ENCODE measurements at places on chromosomes 12 and 14.
A peak's percentile ranks its signal among the peaks of the same experiment; 100 is the strongest.

GRCh38 chr14:55752580-55753390, 172.8 kb downstream of the KTN1 start:
- no peak for DNase-seq

DNA sequence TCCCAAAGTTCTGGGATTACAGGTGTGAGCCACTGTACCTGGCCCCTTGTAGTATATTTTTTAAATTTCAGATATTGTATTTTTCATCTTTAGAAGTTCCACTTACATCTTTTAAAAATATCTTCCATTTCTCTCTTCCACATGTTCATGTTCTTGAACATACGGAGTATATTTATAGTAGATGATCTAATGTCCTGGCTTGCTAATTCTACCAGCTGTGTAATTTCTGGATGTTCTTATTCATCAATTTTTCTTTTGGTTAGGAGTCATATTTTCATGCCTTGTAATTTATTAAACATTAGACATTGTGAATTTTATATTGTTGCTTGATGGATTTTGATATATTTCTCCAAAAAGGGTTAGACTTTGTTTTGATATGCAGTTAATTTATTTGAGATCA, 30.8 kb downstream of the NTN4 start:
- no peak for DNase-seq

DNA sequence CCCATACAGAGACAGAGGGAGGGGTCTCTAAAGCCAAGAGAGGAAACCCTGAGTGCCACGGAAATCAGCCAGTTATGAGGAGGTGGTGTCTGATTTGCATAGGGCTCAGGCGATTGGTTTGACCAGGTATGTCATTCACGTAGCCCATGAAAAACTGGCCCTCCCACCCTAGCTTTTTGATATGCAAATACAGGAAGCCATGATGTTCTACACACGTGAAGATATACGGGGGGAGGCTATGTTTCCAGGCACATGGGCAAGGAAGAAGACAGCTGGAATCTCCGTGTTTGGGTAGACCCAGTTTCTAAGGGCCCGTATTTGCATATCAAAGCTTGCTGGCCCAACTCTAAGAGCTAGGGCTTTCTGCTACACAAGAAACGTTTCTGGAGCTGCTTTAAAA, 717.8 kb upstream of the SEL1L start:
- no peak for DNase-seq

DNA sequence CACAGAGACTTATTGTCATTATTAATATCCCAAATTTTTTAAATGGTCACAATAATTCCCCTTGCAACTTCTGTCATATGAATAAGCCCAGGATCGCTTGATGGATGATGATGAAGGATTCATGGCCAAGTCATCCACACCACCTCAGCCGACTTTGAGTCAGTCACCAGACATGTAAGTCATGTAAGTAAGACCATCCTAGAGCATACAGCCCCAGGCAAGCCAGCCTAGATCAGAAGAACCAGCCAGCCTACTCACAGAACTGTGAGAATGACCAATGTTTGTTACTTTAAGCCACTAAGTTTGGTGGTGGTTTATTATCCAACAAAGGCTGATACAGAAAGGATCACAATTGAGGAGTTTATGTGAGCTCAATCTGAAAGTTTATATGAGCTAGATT, 341.8 kb downstream of the NRXN3 start:
- no peak for DNase-seq

GRCh38 chr12:52575256-52575655, 1.6 kb upstream of the KRT74 start:
- no peak for DNase-seq

DNA sequence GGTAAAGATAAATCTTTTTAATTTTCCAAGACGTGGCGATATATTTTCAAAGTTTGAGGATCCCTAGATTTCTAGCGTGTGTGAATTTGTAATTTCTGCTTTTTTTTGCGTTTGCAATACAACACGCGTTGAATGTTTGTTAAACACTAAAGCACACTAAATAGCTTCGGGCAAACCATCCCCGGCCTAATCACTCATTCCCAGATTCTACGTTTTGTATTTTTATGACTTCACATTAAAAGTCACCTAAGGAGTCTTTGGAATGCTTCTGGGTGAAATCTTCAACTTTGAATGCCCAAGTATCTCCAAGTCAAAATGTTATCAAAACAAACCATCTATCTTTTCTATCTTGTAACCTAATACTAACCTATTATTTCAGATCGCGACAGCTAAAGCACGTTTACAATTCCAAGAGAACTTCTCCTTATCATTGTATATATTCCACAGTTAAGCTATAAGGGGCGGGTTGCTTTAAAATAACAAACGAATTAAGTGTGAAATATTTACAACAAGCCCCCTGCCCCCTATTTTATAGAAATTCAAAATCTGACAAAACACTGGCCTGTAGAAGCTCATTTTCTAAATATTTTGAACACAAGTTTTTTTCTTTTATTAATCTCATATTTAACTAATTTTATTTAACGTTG, 1.1 kb downstream of the ALX1 start:
- no peak for DNase-seq

- no peak for DNase-seq
Observed at GRCh38 chr14:61419201-61419600, 97.8 kb downstream of the PRKCH start.

- DNase-seq, result no peak
Observed at GRCh38 chr12:74382983-74383382, 154.7 kb upstream of the ATXN7L3B start.

- DNase-seq, result no peak
Observed at GRCh38 chr12:47843226-47843980, 23.7 kb upstream of the HDAC7 start.

DNA sequence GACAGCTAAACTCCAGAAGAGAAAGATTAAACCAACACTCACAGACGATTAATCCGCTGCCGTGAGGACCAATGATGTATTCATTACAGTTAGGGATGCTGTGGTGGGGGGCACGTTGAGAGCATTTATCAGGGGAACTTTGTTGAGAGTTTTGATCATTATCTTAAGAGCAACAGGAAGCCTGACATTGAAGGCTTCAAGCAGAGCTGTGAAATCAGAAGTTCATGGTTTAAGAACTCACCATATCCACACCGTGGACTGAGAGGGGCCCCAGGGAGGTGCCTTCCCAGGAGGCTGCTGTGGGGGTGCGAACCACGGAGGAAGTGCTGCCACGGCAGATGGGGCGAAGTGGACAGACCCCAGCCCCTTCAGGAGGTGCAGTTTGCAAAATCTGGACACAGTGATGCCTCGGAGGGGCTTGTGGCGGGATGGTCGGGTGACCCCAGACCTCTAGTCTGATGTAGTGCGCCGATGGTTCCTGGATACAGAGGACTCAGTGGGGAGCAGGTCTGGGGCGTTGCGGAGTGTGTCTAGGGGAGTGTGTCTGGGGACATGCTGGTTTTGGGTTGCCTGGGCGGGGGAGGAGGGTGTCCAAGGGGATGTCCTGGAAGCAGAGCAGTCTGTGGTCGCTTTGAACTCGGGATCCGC, 73.0 kb downstream of the DIO3 start:
- DNase-seq, result no peak

- DNase-seq, result no peak
Observed at GRCh38 chr12:66329941-66330340, 27.6 kb downstream of the HELB start.

DNA sequence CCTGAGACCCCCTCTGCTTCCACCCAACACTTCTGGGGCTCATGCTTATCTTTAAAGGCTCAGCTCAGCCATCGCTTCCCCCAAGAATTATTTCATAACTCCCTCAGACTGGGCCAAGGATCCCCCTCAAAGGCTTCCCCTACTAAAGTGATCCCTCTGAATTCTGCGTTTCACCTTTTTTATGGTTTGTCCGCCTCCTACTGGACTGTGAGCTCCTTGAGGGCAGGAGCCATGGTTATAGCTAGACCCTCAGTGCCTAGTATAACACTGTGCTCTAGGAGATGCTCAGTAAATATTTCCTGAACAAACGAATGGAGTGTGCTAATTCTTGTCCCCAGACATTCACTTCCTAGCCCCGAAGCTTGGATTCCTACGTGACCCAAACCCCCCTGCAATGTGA, 20.5 kb upstream of the SRRM4 start:
- DNase-seq, result no peak

- DNase-seq, result no peak
Observed at GRCh38 chr12:131942671-131943070, 7.1 kb upstream of the EP400 start.

- DNase-seq, result no peak
Observed at GRCh38 chr12:50529345-50529744, 24.6 kb downstream of the DIP2B start.

GRCh38 chr12:42128327-42128726, 16.3 kb downstream of the GXYLT1 start:
- no peak for DNase-seq

- DNase-seq, result no peak
Observed at GRCh38 chr12:10159280-10159679, 12.7 kb downstream of the OLR1 start.

- no peak for DNase-seq
Observed at GRCh38 chr12:88556213-88556774, 24.0 kb downstream of the KITLG start.

DNA sequence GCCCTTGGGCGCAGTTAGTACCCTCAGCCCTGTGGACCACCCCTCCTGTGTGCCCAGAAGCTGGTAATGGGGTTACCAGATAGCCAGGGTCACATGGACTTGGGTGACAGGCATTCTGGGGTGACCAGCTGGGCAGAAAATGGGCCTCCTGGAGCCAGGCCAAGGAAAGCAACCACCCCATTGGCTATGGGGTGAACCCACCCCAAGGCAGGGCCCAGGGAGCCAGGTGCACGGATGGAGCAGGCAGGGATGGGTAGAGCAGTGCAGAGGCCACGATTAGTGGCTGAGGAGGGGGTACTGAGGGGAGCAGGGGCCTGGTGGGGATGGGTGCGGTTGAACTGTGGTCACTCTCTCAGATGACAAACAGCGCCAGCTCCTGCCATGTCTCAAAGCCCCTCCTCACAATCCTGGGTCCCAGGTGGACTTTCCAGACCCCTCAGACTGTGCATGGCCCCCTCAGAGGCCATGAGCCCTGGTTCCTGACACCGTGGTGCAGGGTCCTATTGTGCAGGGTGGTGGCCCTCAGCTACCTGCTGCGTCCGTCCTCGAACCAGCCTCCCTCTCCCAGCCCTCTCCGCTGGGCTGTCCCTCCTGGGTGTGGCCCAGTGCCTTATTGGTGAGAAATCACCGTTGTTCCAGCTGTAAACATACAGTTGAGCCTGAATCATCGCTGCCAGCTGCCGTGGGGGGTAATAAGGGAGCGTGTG, 23.4 kb upstream of the BEGAIN start:
- DNase-seq, result no peak

DNA sequence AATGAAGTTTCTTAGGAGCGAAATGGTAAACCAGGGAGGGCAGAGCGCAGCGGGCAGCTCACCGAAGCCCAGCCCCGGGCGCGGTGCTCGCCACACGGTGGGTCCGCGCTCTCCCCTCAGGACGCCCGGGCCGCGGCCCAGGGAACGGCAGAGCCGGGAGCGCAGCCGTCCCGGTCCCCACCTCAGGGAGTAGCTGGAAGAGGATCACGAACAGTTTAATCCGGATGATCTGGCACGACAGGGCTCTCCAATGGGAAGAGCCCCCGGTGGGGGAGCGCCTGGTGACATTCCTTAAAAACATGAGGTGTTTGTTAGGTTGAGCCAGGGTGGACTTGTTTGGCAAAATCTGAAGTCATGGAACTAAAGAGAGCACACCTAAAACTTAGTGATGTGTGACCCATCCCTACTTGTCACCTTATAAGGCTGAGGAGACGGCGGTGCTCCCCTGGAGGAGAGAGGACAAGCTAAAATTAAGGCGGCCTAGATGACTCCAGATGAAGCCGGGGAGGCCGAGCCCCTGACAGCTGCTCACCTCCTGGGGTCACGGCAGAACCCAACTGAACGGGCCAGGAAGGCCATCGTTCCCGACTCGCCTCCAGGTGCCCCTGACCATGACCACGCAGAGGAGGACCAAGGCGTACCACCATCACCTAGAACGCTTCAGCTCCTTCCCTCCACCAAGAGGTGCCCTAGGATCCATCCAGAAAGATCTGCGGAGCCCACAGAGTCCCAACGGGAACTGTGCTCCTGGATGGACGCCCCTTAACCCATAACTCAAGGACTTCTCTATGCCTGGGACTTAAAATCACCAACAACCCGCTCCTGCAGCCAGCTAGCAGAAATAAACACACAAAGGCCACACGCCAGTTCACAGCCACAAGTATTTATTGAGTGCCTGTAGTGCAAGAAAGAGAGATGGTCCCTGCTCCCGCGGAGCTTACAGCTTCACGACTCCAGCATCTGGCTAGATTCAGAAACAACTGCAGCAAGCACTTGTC, 866 bp upstream of the PITPNM2 start:
- DNase-seq, result no peak

GRCh38 chr12:44248436-44248835, 412.6 kb downstream of the TMEM117 start:
- no peak for DNase-seq

- no peak for DNase-seq
Observed at GRCh38 chr14:53778263-53778662, 178.4 kb downstream of the BMP4 start.

GRCh38 chr14:59863806-59864525, 6.6 kb downstream of the RTN1 start:
- DNase-seq, result no peak

DNA sequence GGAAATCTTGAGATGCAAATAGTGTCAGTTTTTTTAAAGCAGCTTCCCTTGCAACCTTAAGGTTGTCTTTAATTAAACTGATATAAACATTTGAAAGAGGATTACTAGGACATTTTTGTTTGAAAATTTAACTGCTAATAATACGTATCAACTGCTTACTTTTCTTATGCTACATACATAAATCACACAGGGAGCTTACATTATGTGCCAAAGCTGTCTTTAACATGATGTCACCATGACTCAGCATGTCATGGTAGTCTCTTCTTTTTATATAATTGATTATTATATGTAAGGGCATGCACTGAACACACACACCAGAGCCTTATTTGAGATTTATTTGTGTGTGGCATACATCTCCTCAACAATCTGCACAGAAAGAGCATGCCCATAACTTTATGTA, 63.0 kb upstream of the PTHLH start:
- no peak for DNase-seq

GRCh38 chr12:65603438-65604351, 220.6 kb upstream of the HMGA2 start:
- no peak for DNase-seq

DNA sequence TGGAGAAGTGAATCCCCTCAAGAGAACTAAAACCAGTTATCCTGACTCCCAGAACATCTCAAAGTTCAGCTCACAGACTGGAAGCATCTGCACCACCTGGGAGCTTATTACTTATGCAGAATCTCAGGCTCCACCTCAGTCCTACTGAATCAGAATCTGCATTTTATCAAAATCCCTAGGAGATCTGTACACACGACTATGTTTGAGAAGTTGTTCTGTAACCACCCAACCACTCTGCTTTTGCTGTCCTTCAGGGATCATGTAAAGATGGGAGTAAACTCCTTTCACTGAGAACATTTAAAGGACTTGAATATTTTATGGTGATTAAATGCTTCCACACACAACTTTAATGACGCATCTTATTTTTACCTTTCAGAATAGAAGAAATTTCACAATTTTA, 98.0 kb downstream of the KIF21A start:
- DNase-seq, result no peak

GRCh38 chr12:52741375-52742195, 35.6 kb downstream of the KRT76 start:
- peak; percentile 10 for DNase-seq

- no peak for DNase-seq
Observed at GRCh38 chr14:60134702-60135101, 30.5 kb downstream of the DHRS7 start.

Data from head of caudate nucleus (tissue), 42 donors.